ENCODE measurements at places on chromosomes 1 and 21.

DNA sequence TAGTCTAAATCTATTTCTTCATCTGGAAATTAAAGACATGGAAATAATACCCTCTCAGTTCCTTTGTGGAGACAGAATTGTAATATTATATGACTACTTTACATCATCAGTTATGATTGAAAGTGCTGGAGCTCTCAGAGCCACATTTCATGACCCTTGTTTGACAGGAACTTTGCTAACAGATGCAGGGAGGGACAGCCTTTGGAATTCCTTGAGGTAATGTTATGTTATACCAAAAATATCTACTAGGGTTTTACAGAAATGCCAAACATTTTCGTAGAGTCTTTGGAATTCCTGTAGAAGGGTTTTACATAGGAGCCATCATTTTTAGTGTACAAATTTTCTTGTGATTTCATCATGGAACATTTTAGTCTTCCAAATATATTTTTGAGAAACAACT, 57.4 kb upstream of the ADAMTS5 start:
- no peak for DNase-seq

- peak; percentile 45 for DNase-seq
Measured at GRCh38 chr1:117093091-117093534, 28.4 kb downstream of the TRIM45 start.

GRCh38 chr1:248821641-248822040, 4.1 kb downstream of the SH3BP5L start:
- no peak for DNase-seq

- DNase-seq: no peak
Measured at GRCh38 chr1:117757668-117758067, 151.8 kb downstream of the TENT5C start.

DNA sequence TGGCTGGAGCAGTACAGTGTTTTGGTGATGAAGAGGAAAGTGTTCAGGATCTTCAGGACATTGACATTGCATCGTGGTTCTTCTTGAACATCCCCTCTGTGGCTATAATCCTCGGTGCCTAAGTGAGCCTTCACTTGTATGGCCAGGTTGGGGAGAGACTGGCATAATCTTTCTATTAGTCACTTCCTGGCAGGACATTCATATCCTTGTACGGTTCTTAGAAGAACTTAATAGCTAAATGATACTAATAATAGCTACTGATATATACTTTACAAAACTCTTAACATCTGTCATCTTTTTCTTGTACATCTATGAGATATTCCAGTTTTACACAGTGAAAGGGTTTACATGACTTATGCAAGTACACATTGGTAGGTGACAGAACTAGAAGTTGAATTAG, 35.8 kb downstream of the CELF3 start:
- DNase-seq: no peak

- DNase-seq: no peak
Measured at GRCh38 chr1:153456396-153456795, 4.1 kb downstream of the S100A7 start.

DNA sequence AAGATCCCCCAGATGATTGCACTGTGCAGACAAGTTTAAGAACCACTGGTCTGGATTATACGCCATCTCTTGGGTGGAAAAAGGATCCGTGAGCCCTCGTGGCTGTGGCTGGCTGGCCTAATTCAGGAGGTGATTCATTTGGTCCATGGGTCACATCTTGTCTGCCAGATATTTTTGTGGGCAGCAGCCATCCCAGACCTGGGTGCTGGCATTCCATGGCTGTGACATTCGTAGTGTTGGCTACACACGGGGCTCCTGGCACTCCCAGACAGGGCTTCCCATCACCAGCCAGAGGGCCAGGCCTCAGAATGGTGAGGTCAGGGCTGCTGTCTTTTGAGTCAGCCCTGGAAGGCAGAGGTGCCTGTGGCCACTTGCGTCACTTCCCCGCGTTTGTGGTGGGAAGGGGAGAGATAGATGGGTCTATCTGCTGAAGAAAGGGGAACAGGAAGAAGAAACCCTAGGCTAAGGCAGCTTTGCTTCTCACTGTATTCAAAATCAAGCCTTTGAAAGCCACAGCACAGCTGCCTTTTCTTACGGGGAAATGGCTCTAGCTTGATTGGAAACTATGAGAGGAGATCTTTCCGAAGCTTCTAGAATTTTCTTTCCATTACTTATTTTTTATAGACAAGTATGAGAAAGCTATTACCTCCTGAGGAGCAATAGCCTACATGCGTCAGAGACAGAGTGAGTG, 32.4 kb downstream of the EIF2D start:
- DNase-seq: no peak
